Fibroblast of mammary gland (primary cell): ENCODE measurements at places on chromosomes 5 and 9.

- DNase-seq = no peak
Measured at GRCh38 chr5:51488803-51489642, 105.8 kb downstream of the ISL1 start.

- DNase-seq = no peak
Measured at GRCh38 chr5:14965815-14966214, 94.2 kb upstream of the ANKH start.

- no peak for DNase-seq
Measured at GRCh38 chr5:6788439-6788838, 75.2 kb downstream of the TENT4A start.

- DNase-seq = peak; percentile 60
Measured at GRCh38 chr9:127833555-127833954, 20.9 kb downstream of the ENG start.

- DNase-seq = no peak
Measured at GRCh38 chr9:96574931-96575351, 44.7 kb downstream of the CDC14B start.
